Smooth muscle cell of the pulmonary artery (primary cell): ENCODE measurements at places on chromosomes 3 and 15. TPM values are rescaled to one million over a fixed set of nuclear protein-coding genes. Genes with fewer than 3 reads are reported as not detected.

IGSF10 gene
- 2.4 and 2.5 TPM in 2 replicates for total RNA-seq

PRR23C gene
- total RNA-seq, result not detected in 2 replicates

APBA2 gene
- total RNA-seq, result 15.6 and 23.3 TPM in 2 replicates

LYSMD2 gene
- 3.8 and 4.3 TPM in 2 replicates for total RNA-seq

LEKR1 gene
- 0.20 and 0.63 TPM in 2 replicates for total RNA-seq

CYP1A2 gene
- total RNA-seq, result not detected in 2 replicates

CRABP1 gene
- total RNA-seq, result not detected in 2 replicates

HHATL gene
- not detected in 2 replicates for total RNA-seq
